Sigmoid colon (tissue), 7 donors: ENCODE measurements at places on chromosomes 2 and 18.

GRCh38 chr2:85954590-85955458, 66.0 kb upstream of the ST3GAL5 start:
- DNase-seq, result no peak

GRCh38 chr2:187580462-187581124, 26.4 kb upstream of the TFPI start:
- DNase-seq, result no peak

DNA sequence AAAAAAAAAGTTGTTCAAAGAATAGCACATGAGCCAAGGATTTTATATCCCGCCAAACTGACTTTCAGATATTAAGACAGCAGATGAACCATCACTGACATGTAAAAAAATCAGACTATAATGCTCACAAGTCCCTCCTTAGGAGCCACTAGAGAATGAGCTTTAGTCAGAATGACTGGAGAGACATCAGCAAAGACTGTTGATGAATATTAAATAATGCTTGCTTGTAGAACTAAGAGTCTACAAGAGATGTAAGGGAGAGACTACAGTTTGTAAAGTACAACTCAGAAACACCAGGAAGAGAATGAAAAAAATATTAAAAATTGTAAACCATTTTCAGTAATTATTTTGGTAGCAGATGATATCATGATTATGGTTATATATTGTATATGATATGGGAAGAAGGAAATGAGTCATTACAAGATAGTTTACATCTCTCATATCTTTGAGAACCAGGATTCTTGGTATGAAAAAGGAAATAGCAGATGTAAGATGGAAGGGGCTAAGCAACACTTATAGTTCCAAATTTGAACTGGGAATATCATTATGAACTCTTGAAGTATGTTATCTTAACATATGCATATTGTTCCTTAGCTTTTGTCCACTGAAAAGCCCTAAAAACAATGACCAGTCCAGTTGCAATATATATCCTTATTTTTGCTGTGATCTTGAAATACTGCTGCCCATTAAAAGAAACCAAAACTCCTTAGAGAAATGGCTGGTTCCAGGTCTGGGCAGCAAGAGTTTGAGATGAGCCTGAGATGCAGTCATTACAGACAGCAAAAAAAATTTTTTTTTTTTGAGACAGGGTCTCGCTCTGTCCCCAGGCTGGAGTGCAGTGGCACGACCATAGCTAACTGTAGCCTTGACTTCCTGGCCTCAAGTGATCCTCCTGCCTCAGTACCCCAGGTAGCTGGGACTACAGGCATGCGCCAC, 55.7 kb downstream of the PTPN2 start:
- DNase-seq, result no peak

GRCh38 chr2:160144280-160144990, 55.6 kb downstream of the ITGB6 start:
- no peak for DNase-seq

DNA sequence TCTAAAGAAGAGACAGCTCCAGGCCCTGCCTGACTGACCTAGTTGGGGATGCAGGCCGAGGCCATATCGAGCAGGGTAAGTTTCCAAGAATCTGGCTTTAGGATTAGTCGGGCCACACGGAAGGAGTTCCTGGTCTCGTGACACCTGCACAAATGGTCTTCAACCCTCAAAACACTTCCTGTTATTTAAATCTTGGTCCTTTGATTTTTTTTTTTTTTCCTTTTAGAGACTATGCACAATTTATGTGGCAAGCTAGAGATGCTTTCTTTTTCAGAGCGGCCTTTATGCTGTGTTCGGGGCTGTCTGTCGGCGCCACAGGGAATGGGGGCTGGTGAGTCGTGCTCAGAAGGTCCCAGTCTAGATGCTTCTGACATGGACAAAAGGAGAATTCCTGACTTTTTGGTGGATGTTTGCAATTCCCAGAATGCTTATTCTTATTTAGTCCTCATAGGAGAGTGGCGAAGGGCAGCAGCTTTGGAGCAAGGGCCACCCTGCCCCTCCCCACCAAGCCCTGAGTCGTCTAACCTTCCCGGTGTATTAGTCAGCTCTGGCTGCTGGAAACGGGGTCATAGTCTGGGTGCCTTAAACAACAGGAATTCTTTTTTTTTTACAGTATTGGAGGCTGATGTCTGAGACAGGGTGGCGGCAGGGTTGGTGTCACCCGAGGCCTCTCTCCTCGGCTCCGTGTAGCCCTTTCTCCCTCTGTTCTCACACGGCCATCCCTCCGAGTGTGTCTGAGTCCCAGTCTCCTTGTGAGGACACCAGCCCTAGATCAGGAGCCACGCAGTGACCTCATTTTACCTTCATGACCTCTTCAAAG, 27.4 kb downstream of the HPCAL1 start:
- DNase-seq, result no peak

GRCh38 chr2:110983133-110983532, 137.6 kb upstream of the BCL2L11 start:
- DNase-seq, result no peak

DNA sequence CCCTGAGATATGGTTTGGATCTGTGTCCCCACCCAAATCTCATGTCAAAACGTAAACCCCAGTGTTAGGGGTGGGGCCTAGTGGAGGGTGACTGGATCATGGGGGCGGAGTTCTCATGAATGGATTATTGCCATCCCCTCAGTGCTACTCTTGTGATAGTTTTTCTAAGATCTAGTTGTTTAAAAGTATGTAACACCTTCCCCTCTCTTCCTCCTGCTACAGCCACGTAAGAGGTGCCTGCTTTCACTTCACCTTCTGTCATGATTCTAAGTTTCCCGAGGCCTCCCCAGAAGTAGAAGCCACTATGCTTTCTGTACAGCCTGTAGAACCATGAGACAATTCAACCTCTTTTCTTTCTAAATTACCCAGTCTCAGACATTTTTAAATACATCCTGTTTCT, 16.9 kb downstream of the PUM2 start:
- no peak for DNase-seq

GRCh38 chr2:86039178-86039962, 66.3 kb downstream of the POLR1A start:
- peak; percentile 53 for DNase-seq

GRCh38 chr2:185583058-185583816, 155.4 kb upstream of the FSIP2 start:
- DNase-seq, result no peak

- DNase-seq, result no peak
These were observed 403 bp upstream of the CLUL1 start for GRCh38 chr18:596288-596881.

- no peak for DNase-seq
These were observed 4.9 kb downstream of the TM4SF20 start for GRCh38 chr2:227374158-227374557.
